Thoracic aorta (tissue), 2 donors: ENCODE measurements at places on chromosomes 1 and 21.

DNA sequence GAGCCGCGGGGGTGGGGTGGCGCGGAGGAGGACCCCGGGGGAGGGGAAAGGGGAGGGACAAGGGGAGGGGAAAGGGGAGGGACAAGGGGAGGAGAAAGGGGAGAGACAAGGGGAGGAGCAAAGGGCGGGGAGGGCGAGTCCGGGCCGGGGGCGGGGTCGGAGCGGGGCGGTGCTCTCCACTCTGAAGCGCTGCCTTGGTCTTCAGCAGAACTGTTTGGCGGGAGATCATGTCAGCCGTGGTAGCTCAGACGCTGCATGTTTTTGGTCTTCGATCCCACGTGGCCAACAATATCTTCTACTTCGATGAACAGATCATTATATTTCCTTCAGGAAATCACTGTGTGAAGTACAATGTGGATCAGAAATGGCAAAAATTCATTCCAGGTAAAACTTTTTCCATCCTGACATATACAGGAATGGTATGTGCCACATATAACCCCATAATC lies 420 bp downstream of the CFAP57 start:
- peak; percentile 15 for DNase-seq

DNA sequence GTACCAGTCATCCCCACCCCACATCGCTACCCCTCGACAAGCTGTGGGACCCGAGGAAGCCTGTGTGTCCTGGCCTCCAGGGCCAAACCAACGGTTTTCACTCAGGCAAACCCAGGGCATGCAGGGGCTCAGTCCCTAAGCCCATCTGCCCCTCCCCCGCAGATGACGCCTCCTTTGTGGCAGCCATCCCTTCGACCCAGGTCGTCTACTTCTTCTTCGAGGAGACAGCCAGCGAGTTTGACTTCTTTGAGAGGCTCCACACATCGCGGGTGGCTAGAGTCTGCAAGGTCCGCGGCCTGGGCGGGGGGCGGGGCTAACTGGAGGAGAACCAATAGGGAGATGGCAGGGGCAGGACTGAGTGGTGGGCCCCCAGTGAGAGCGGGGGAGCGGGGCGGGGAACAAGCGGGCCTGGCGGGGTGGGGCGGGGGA lies 7.4 kb downstream of the SEMA4A start:
- peak; percentile 71 for DNase-seq

DNA sequence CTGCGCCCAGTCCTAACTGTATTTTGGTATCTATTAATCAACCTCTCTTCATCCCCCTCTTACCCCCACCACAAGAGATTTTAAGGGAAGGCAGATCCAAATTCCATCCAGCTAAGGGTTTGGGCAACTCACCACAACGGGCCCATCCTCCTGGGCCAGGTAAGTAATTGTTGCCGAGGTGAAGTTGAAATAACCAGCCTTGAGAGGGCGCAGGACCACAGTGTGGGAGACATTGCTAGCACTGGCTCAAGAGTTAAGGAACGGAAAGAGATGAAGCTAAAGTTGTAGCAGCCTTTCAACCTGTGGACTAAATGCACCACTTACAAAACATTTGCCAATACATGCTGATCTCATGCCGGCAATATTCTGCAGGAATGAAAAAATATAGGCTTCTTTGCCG lies 5.9 kb downstream of the SSR2 start:
- DNase-seq = no peak

DNA sequence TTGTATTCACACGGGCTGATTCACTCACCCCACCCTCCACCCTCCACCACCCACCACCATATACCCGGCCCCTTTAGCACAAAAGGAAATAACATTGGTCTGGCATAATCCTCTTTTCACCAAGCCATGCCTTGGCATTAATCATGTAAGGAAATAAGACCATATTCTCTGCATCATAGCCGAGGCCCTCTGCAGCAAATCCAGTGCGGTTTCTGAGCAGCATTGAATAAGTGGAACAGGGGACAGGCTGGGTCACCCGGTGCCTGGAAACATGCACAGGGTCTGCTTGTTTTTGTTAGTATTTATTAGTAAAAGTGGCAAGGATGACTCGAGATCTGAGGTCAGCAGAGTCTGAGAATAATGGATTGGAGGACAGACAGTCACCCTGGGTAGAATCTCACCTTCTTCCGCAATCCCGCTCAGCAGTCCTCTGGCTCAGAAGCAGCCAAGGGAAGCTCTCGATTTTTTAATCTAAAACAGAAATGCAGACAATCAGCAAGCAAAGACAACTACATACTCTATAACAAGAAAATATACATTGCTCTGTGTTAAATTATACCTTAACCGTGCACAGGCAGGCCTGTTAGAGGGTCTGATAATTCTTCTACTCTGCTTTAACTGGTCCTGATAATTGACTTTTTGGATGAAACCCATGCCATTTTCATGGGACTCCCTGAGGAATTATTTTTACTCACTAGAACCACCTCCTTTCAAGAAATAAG lies 52.4 kb upstream of the CDC42BPA start:
- DNase-seq = no peak

DNA sequence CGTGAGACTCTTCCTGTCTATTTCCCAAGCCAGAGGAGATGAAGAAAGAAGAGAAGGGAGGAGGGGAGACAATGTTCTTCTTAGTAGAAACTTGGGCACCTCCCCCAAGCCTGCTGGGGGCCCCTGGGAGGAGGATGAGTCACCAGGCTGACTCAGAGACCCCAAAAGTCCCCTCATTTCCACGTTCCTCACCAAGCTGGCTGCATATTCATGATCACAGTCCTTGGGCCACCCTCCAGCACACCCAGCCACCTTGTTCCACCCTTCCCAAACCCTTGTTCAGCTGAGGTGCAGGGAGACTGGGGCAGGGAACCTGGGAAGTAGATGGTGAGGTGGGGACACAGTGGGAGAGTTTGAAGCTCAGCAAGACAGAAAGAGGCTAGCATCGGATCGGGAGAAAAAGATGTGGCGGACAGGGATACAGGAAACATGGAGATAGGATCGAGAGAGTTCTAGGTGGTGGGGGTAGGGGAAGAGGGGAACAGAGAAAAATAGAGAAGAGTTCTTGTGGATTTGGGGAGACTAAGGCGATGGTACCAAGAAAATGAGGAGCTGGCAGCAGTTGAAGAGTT lies 712 bp downstream of the RAB13 start:
- DNase-seq = no peak

DNA sequence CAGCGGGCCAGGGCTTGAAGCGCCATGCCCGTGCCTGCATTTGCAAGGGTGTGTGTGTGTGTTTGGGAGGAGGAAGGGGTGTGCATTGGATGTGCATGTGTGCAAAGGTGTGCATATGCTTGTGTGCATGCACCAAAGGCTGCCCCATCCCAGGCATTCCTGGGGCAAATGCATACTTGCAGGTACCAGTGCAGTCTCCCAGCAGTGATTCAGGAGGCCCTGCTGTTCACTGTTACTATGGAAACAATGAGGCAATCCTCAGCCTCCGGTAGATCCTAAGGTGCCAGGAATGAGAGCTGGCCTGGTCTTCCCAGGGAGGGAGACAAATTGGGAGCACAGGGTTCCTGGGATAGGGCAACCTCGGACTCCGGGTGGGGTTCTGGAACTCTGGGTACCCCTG lies 7.5 kb upstream of the FNDC5 start:
- DNase-seq = no peak

DNA sequence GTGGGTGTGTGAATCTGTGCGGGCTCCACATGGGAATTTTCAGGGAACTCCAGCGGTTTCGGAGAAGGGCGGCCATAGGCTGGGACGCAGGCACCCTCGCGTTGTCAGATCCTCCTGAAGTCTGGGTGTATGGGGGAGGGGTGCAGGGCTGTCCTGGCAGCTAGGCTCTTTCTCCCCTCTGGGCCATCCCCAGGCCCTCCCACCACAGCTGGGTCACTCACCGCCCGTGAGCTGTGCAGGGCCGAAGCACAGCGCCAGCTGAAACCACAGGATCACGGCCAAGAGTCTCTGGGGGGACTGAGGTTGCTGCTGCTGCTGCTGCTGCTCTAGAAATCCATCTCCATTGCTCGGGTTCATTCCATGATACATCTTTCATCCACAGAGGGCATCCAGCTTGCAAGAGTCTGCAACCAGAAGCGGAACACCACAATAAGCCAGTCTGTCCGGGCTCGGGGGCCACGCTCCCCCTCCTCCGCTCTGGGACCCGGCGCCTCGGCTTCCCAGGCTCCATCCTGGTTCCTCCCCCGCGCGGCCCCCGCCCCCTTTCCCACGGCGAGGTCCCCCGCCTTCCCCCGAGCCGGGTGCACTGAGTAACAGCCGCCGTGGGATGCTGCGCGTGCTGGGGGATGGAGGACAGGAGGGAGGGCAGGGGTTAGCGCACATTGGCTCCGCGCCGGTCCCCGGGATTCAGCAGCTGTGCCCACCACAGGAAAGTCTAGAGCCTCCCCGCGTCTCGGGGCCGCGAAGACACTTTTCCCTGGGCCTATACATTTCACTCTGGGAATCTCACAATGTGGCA lies 720 bp downstream of the SUSD4 start:
- DNase-seq = no peak

DNA sequence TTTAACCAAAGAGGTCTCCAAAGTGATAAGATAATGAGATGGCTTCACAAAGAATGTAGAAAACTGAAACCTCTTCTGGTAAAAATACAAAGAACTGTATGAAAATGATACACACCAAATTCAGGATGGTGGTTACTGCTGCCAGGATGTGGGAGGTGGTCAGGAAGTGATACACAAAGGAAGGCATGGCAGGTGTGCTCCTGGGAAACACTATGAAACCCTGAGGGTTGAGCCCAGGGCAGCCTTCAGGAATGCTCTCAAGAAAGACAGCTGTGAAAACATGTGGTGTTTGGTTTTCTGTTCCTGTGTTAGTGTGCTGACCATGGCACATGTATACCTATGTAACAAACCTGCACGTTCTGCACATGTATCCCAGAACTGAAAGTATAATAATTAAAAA lies 109.3 kb downstream of the NTNG1 start:
- no peak for DNase-seq

GRCh38 chr1:204828352-204828850 lies 42.3 kb upstream of the NFASC start:
- DNase-seq = no peak

DNA sequence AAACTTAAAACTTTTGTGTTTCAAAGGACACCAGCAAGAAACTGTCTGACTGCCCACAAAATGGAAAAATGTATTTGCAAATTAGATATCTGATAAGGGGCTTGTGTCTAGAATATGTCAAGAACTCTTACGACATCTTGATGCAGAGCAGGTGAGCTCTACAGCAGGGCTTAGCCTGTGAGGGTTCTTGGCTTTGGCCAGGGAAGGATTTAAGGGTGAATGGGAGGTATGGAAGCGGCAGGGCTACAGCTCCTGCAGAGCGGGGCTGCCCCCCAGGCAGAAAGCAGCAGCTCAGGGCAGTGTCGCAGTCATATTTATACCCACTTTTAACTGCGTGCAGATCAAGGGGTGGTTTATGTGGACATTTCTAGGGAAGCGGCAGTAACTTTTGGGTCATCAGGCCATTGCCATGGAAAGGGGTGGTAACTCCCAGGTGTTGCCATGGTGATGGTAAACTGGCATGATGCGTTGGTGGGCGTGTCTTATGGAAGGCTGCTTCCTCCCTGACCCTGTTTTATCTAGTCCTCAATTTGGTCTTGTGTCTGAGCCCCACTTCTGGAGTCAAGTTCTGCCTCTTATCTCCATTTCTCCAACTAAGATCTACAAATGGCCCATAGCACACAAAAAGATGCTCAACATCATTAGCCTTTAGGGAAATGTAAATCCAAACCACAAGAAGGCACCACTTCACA lies 23.2 kb downstream of the MORN1 start:
- no peak for DNase-seq
